Naive thymus-derived CD4-positive, alpha-beta T cell (primary cell): ENCODE measurements at places on chromosomes 2 and 18. TPM values are rescaled to one million over a fixed set of nuclear protein-coding genes. Genes with fewer than 3 reads are reported as not detected.

- no peak for DNase-seq
Observed at GRCh38 chr2:70983506-70984227, 5.2 kb downstream of the ANKRD53 start.

Gene INO80B
- 46.8 TPM for total RNA-seq

Gene ANTXR1
- 0.13 TPM in 1 of 2 replicates, not detected in the other for total RNA-seq

Gene HOXD13
- total RNA-seq = not detected

Gene ZBTB7C
- total RNA-seq = 0.51 and 0.56 TPM in 2 replicates

- no peak for DNase-seq
Observed at GRCh38 chr18:58046794-58047555, 2.9 kb downstream of the NEDD4L start.

- no peak for DNase-seq
Observed at GRCh38 chr2:55364189-55365055, 55.2 kb downstream of the CCDC88A start.

DNA sequence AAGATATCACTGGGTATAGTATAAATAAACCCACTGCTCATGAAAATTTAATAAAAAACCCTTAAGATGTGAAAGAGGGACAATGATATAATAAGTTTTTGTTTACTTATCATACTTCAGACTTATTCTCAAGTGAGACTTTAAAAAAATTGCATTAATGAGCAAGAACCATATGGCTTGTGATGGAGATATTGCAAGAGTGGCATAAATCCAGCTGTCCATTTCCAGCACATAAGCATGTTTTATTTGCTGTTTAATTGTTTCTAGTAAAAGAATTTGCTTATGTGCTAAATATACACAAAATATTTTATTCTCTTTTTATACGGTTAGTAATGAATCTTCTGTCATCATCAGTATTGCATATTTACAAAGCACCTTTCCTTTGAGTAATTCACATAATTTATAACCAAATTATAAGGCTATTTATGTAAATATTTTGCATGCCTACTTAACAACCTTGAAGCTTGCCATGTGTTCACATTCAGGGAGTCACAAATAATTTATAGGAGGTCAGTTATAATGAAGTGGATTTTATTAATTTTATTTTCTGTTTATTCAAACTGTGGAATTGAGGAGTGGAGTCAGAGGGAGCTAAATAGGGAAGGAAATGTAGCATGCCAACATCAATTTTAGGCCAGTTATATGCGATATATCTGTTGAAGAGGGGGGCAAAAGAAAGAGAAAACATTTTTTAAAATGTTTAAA is 318.5 kb upstream of the CWC22 start:
- DNase-seq = no peak

- no peak for DNase-seq
Observed at GRCh38 chr18:63930773-63931354, 18.2 kb upstream of the HMSD start.

- DNase-seq = no peak
Observed at GRCh38 chr2:150718280-150718679, 230.8 kb upstream of the RND3 start.

GRCh38 chr18:12432881-12433280 is 25.2 kb downstream of the PRELID3A start:
- DNase-seq = no peak

- DNase-seq = no peak
Observed at GRCh38 chr18:66630831-66631230, 26.9 kb upstream of the CDH19 start.

DNA sequence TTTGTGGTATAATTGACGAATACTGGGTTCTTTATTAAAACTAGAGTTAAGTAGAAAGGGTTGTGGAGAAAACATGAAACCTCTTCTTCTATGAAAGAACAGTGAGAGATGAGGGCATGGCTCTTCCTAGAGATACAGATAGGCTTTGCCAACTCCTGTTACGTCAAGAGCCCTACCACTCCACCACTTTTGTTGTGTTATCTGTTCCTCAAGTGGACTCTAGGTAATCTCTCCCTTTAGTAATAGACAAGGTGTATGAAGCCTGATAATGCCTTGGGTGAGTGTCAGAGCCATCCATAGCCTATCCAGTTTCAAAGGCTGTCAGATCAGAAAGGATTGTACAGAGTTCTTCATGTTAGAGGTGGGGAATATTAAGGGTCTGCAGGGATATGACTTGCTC is 176.4 kb downstream of the SETBP1 start:
- DNase-seq = no peak

Gene NPAS2
- total RNA-seq = 2.7 and 3.8 TPM in 2 replicates

GRCh38 chr2:213161759-213162515 is 10.5 kb upstream of the IKZF2 start:
- DNase-seq = no peak

DNA sequence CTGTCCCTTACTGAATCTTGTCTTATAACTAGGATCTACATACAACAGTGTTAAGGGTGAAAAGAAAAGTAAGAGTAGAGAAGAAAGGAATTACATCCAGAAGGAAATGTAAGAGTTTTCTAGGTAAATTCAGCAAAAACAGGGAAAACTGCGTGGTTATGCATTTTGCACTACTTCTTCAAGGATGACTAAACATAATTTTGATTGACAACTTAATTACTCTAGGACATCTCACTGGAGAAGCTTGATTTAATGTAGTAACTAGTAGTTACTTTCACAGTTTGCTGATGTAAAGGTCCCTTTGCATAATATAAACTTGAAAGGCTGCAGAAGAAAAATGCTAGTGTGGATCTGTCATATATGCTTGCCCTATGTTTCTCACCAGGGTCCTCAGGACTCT is 213.4 kb upstream of the CYP26B1 start:
- DNase-seq = no peak

- DNase-seq = no peak
Observed at GRCh38 chr2:237763812-237764211, 34.8 kb upstream of the RBM44 start.

GRCh38 chr2:20025065-20025786 is 12.8 kb upstream of the MATN3 start:
- no peak for DNase-seq

GRCh38 chr2:18719978-18720775 is 130.8 kb upstream of the NT5C1B start:
- DNase-seq = no peak

Gene COL3A1
- not detected for total RNA-seq

GRCh38 chr2:199997296-199997695 is 41.9 kb downstream of the MAIP1 start:
- no peak for DNase-seq

Gene MLPH
- not detected for total RNA-seq

Gene TFCP2L1
- not detected for total RNA-seq

GRCh38 chr2:121819846-121820245 is 64.4 kb downstream of the TSN start:
- no peak for DNase-seq

- DNase-seq = no peak
Observed at GRCh38 chr18:10671441-10671840, 145.6 kb downstream of the NAPG start.

GRCh38 chr2:29878898-29879297 is 42.5 kb downstream of the ALK start:
- no peak for DNase-seq

DNA sequence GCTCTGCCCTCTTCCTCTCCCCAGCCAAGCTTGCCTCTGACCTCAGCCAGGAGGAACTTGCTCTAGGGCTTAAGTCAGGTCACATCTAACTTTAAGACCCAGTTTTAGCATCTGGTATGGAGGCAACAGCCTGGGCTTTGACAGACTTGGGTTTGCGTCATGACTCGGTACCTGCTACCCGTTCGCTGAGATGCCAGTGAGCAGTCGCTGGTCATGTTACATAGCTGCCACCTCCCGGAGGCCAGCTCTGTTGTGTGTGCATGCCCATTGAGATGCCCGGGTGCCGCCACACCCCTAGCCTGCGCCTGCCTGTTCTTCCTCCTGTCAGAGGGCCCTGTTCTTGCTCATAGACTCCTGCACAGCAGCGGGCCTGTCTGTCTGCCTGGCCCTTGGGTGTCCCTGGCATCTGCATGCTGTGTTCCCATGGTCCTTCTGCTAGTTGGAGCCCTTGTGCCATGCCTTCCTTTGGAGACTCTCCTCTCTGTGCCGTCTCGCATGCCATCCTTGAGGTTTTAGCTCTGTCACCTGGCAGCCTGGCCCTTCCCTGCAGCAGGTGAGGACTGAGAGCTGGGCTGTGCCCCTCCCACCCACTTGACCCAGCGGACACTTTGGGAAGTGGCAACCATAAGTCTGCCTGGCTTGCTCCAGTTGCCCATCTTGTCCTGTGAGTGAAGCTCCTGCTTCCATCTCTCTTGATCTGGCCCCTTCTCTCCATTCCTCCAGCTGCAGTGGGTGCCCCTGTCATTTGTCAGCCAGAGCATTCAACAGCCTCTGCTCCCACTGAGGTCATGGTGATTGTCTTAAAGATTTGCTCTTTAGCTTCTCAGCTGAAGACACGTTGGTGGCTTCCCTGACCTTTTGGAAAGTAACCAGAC is 24.9 kb downstream of the ASAP2 start:
- DNase-seq = no peak

- no peak for DNase-seq
Observed at GRCh38 chr18:78972385-78972918, 7.2 kb upstream of the SALL3 start.

GRCh38 chr2:4381773-4382172 is 678.4 kb downstream of the DCDC2C start:
- no peak for DNase-seq

DNA sequence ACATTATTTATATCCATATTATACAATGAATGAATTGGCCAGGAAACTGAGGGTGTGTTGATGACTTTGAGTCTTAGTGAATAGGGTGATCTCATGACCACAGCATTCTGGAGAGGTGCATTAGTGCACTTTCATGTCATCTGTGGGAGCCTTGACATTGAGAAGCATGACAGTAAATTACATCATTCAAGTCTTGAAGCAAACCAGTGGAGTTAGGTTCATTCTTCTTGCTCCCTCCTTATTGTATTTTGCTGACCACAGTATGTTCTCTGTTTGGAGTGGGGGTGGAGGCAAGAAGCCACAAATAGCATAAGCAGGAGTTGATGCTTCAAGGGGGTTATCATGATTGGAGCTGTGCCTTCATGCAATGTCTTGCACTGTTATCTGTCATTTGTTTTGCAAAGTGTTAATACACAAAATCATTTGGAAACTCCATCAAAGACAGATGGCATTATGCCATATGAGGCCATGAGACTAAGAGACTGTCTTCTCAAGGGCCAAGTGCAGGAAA is 680.2 kb downstream of the NYAP2 start:
- no peak for DNase-seq

GRCh38 chr2:17646838-17647701 is 106.5 kb downstream of the SMC6 start:
- DNase-seq = no peak

Gene ABCB11
- total RNA-seq = not detected

GRCh38 chr18:69208545-69208944 is 192.1 kb upstream of the DOK6 start:
- DNase-seq = no peak

DNA sequence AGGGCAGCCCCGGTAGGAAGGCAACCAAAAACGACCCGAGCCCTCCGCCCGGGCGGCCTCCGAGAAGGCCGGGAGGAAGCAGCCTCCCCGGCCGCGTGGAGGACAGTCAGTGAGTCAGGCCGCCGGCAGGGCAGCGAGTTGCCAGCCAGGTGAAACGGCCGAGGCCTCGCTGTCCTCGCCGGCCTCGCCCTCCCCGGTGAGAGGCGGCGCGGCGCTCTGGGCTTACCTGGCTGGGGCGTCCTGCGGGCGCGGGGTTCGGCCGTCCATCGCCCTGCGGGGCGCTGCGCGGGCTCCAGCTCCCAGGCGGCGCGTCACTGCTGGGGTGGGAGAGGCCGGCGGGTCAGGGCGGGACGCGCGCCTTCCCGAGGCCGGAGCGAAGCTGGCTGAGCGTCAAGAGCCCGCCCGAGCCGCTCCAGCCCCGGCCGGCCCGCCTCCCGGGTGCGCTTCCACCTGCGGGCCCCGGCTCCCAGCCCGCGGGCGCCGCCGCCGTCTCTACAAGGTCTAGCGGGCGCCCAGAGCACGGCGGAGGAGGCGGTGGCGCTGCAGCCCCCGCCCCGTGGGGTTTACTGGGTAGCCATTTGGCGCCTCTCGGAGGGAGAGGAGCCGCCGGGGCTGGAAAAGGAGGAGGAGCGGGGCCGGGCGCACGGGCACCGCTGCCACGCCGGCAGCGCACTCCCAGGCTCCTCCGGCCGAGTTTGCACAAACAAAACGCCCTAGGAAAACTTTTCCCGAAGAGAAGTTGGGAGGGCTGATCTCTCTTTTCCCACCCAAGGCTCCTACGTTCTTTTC is 499 bp downstream of the COBLL1 start:
- DNase-seq = peak; percentile 2

DNA sequence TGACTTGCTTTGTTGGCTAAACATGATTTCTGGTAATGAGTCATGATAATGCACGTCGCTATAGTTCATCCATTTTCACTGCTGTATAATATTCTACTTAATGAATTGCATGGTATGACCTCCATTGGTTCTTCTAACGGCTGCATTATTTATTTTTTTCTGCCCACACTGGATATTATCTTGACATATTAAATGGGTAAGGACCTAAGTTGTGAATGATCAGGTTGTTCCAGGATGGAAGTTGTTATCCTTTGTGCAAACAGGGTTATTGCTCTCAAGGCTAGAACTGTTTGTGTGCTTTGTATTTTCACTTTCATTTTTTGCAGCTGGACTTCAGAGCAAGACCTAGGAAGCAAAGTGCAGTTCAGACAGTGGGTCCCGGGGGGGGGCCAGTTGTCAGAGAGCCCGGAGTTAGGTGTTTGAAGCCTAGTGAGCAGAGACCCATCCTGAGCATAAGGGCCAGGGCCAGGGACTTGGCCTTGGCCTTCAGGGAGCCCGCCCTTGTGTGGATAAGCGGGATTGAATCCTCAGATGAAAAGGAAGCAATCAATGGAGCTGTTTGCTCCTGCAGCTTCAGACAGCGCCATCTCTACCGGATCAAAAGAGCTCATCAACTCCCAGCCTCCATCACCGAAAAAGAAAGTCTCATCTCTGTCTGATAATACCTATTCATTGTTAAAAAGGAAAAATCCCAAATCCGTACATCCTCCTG is 48.2 kb downstream of the AGAP1 start:
- DNase-seq = no peak

Gene CRYGB
- not detected for total RNA-seq

GRCh38 chr2:135337071-135337470 is 193.9 kb downstream of the ZRANB3 start:
- DNase-seq = no peak

DNA sequence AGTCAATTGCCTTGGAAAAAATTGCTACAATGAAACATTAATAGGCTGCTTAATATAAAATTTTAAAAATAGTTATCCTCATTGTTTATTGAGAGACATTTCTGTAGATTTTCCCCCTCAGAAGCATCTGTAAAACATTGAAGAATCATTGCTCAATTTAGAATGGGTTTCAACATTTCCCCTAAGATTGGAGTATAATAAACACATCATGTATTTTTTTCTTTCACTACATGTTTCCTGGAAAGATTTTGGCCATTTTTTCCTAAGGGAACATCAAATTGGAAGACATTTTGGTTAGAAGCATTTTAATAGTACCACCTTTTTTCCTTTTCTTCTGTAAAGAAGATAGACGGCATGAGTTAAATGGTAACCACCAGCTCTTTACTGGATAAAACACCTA is 443.2 kb upstream of the SPHKAP start:
- no peak for DNase-seq

Gene ADAM23
- total RNA-seq = 0.53 TPM
